ENCODE measurements at places on chromosomes 16 and 17.
A peak's percentile ranks its signal among the peaks of the same experiment; 100 is the strongest.

GRCh38 chr17:21540502-21540901 lies 151.8 kb upstream of the KCNJ18 start:
- DNase-seq, result no peak

DNA sequence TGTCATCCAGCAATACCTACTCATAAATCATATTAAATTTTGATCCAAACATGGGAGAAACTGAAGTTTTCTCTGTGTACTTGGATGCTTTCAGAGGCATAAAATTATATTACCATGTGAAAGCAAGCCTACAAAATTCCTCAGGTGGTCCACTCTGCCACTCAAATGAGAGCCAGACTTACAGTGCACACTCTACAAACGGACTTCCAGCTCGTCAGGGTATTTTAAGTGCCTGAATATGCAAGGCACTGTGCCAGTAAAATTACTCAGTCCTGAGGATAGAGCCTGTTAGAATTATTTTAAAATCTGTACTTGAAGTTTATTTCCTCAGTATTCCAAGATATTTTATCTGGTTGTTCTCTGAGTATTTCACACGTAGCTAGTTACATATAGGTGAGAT lies 54.5 kb downstream of the TENT4B start:
- no peak for DNase-seq

DNA sequence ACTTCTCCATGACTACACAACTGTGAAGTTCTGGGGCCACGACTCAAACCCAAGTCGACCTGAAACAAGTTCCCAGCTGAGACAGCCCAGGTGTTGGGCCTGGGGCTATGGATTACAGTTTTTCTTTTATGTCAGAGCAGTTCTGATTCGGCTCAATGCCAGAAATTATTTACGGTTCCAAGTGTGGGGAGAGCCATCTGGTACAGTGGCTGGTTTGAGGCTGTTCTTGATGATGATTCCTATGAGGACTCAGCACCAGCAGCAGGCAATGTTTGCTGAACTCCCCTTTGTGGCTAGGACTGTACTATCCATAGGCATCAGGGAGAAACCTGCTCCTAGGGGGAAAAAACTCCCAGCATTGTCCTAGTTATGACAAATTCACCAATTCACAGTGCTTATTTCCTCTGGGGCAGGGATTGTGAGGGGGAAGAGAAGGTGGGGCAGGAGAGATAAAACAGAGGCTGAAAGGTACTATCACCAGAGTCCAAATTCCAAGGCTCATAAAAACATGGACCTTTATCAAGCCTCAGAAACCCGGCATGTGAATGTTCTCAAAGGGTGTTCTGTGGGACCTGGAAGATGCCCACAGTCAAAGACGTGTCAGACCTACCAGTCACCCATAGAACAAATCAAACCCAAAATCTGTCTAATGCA lies 18.2 kb upstream of the CMTM4 start:
- DNase-seq, result no peak

DNA sequence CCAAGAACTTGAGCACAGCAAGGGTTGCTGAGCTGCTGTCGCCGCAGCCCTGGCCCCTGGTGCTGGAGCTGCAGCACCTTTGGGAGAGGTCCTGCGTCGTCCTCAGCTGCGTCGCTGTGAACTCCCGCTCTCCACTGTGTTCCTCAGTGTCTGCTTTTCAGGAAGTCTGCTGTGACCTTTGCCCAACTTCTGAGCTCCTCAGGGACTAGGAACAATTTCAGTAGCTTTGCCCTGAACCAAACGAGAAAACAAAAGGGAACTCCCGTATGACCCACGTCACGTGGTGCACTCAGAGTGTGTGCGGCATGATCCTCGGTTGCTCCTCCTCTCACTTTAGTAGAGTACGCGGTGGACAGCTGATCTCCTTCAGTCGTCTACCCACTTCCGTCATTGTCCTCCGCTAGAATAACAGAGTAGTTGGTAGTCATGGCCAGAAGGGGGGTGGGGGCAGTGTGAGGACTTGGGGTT lies 44.2 kb downstream of the WDR45B start:
- no peak for DNase-seq

GRCh38 chr17:6914711-6915110 lies 81.1 kb upstream of the ALOX12 start:
- DNase-seq, result no peak

DNA sequence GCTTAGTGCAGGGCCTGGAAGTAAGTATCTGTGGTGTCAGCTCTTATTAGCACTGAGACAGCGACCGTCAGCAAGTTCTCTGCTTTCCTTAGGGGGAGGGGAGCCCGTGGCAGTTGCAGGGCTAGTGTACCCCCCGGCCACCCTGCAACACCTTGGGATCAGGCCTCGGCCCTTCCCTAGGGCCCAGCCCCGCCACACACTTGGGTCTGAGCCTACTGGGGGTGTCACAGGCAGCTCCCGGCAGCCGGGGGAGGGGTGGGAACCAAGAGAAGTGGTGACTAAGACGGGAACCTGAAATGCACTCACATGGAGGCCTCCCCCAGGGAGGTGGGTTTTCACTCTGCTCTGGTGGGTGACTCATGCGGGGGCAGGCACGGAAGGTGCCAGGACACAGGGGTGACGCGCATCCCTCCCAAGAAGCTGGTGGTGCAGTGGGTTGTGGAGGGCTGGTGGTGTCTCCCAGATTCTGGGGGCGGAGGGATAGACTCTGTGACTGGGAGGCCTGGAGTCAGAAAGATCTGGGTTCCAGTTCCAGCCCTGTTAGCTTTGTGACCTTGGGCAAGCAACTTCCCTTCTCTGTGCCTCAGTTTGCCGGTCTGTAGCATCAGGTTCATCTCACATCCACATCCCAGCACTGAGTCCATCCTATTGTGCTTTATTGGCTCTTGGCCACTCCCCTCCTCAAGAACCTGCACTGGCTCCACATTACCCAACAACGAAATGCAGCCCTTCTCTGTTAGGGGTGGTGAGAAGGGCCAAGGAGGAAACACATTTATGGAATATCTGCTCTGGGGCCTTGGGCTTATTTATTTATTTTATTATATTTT lies 44.5 kb downstream of the LAT start:
- no peak for DNase-seq

GRCh38 chr17:10992106-10992880 lies 154.4 kb upstream of the PIRT start:
- no peak for DNase-seq

GRCh38 chr16:54595621-54596020 lies 309.0 kb upstream of the IRX3 start:
- no peak for DNase-seq

DNA sequence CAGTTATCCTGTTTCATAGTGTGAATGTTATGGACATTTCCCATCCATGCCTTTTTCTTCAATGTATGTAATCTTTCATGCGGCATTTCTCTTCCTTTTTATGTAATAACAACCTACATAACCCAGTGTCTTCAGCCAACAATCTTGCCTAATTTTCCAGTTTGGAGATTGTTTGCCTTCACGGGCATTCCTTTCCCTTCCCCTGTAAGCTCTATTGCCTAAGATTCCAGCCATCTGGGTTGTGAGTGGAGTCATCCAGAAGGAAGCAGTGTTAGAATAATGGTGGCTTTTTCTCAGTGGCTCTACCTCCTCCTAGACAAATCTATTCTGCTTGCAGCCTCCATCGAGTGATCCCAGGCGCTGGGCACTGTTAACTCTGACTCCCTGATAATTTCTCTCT lies 22.3 kb downstream of the SYCE1L start:
- no peak for DNase-seq

DNA sequence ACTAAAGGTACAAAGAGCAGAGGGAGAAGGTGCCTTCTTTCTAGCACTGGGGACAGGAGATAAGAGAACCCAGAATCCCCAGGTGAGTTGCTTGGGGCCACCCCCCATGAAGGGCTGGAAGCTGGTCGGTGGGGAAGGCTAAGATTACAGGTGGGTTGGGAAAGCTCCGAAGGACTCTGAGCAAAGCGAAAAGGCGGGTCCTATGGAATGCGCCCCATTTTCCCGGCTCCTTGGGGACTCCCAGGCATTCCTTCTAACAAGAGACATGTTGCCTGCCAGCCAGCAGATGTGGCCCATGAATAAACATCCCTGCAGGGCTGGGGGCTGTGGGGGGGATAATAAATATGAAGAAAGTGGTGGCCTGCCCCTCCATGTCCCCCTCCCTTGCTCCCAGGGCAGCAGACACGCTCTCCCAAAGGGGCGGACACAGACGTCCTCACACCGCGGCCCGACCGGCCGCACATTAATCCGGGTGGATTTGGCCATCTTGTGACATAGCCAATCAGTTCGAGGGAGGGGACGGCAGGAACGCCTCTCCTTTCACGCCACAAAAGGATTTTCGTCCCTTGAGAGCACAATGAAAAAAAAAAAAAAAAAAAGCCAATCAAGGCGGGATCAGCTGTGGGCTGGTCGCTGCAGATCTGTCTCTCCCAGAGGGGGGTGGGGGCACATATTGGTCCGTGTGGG lies 98.5 kb downstream of the SOX9 start:
- no peak for DNase-seq

GRCh38 chr17:57466017-57466471 lies 209.7 kb downstream of the MSI2 start:
- DNase-seq, result no peak

- peak; percentile 93 for DNase-seq
These were observed at the start of gene RASD1 for GRCh38 chr17:17496189-17497064. Gene RASD1 (minus strand): TSS chr17:17496395. CDS start chr17:17496181, 214 bp downstream.

GRCh38 chr16:77551357-77551756 lies 116.5 kb upstream of the ADAMTS18 start:
- no peak for DNase-seq

DNA sequence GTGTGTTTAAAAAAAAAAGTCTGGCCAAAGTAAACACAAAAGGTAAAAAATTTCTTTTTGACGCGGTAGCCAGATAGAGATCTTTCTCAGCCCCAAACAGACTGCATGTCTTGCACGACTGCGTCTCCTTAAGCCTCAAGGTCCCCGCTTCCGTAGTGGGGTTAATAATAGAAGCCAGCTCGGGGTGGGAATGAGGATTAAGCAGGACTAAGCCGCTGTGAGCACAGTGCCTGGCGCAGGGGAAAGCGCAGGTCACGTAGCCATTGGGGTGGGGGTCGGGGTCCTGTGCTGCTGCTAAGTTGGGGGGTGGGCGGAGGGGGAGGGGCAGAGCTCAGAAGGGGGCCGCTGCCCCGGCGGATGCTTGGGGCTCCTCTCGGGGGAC lies 521 bp downstream of the GGA2 start:
- no peak for DNase-seq

DNA sequence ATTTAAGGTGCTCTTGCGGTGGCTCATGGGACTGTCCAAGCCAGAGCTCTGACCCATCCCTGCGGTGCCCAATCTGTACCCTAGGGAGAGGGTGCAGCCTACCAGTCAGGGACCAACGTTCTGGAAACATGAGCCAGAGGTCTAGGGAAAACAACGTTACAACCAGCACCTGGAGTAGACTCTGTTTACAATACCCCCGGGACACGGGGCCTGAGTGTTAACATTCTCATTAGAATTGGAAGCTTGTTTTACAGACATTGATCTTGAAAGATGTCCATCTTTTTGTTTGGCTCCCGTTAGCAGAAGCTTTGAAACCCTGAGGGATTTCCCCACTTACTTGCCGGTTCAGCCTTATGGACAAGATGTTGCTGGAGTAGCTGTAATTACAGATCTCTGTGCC lies 6.9 kb downstream of the WIPI1 start:
- no peak for DNase-seq

DNA sequence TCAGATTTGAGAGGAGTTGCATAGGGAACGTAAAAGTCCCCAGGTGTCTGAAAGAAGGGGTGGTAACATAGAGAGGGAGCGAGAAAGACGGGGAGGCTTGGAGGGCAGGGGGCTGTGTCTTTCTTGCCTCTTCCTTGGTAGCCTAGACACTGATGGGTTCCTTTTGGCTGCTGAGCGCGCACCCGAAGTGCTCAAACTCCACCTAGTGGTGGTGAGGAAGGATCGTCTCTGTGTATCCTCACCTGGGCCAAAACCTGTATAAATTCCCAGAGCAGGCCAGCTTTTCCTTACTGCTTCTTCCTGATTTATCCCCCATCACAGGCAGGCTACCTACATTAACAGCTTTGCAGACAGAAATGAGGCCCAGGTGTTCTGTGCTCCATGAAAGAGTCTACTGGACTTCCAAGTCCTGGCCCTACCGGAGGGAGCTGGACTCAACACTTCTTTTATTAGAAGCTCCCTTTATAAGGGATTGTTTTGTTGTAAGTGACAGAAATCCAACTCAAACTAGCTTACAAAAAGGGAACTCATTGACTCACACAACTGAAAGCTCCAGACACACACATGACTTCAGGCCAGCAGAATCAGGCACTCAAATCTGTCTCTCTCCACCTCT lies 5.5 kb upstream of the SLC25A35 start:
- DNase-seq, result peak; percentile 71

Data from HuH-7 (cell line).